ENCODE measurements at places on chromosomes 11 and 22.

DNA sequence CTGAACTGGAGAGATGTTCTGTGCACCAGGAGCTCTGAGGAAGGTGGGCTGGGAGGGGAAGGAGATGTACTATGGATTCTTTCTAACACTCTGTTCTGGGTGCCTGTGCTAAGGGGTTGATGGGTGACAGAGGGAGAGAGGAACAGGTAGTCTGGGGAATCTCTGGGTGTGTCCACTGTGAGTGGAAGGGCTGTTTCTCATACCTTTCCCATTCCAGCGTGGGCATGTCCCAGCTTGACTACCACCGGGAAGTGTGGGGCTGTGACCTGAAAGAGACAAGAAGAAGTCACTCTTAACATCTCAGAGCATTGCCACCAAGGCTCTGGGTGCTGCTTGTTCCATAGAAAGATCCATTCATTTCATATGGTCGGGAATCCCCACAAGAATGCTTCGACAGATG is 121.9 kb downstream of the FBXO7 start:
- DNase-seq = no peak

DNA sequence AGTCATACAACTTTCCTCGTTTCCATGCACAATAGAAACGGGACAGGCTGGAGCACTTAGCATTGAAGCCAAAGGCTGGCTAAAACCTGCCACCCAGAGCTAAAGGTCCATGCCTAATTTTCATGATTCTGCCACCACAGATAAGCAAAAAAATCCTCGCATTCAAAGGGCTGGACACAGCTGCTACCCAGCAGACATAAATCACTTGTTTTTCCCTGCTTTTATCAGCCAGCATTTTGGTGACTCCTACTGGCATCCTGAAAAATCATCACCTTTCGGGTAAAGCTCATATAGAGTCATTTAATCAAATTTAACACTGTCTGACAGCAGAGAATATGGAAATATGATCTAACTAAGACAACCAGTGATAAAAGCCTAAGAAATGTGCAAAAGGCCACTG is 37.9 kb downstream of the ALG9 start:
- no peak for DNase-seq

DNA sequence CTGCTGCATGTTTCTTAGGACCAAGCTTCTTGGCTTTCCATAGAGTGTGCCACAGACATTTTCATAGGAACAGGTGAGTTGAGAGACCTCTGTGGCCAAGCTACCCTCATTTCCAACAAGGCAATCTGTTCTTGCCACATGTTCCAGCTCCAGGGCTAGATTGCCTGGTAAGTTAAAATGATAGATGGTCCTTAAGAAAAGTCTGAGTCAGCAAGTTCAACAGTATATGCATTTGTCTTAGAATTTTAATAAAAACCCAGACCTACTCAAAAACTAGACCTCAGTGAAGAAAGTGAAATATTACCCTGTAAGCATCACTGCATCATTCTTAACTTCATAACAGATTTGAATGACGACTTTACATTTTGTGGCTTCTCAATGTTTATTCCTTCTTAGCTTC is 1123.6 kb downstream of the DLG2 start:
- DNase-seq = no peak

DNA sequence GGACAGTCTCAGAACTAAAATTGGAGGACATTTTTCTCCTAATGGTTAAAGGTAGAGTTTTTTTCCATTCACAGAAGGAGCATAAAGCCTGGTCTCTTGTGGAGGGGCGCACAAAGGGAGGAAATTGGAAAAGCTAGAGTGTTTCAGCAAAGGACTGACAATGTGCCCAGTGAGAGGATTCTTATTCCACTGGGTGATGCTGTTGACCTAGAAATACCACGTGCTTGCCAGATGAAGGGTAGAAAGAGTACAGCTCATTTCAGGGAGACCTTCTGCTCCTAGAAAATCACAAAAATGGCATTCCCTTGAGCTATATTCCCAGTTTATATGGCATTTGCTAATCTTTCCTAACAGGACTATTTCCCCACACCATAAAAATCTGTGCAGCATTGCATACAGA is 21.1 kb downstream of the MS4A6E start:
- DNase-seq = no peak

GRCh38 chr11:113831314-113831713 is 44.1 kb downstream of the USP28 start:
- peak; percentile 21 for DNase-seq

DNA sequence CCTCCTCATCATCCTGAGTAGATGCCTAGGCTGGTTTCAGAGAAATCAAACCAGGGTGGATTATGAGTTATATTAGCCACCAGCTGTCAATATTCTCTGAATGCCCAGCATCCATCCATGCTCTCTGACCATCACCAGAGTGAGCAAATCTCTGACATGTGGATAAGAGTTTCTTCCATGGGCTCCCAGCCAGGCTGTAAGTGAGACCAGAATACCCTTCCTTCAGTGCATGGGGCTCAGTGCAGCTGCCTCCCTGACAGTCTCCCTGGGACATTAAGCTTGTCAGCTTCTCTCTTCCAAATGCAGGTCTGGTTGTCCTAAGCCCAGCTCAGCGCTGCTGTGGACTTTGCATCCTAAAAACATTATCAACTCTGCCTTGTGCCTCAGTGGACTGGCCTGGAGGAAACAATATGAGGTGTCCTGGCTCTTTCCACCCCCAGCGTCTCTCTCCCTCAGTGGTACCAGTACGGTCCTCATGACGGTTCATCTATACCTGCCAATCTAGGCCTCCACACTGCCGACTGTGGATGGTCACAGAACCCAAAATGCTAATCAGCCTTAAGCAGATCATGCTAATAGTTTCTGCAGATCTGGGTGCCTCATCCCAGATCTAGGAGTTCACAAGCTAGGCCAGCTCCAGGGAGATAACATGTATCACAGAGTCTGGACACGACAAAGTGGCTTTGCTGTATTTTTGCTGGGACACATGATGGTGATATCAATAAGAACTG is 41.6 kb upstream of the PRAME start:
- no peak for DNase-seq

DNA sequence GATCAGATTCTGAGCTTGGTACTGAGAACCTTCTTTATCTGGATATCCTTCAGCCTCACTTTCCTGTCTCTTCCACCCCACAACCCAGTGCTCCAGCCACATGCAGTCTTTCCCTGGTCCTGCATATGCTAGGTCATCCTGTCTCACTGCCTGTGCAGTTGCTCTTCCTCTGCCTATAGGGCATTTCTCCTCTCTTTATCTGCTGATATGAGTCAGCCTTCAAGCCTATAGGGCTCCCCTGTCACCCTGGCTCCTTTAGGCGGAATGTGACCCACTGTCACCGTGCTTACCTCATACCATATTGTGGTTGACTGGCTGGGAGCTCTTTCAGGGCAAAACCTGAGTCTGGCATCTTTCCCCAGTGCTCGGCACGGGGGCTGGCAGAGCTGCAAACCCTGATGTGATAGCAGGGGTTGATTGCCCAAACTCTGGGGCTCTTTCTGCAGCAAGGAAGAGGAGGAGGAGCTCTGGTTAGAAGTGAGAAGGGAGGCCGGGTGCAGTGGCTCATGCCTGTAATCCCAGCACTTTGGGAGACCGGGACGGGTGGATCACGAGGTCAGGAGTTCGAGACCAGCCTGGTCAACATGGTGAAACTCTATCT is 26.3 kb downstream of the MEI1 start:
- no peak for DNase-seq

DNA sequence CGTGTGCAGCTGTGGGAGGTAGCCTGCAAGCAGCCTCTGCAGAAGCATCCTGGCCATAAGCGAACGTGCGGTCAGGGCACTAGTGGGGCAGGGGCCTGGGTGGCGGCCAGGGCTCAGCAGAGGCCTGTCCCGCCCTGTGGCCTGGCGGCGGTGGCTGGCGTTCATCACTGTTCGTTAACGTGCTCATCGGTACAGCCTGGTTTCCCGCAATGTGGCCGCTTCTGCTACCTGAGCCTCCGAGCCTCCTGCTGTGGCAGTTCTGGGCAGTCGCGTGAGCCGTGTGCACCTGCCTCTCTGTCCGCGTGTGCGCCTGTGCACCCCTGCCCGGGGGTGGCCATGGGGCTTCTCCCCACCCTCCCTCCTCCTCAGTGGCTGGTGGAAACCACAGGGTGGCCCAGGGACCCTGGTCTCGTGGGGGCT is 117.9 kb downstream of the KCNQ1OT1 start:
- no peak for DNase-seq

DNA sequence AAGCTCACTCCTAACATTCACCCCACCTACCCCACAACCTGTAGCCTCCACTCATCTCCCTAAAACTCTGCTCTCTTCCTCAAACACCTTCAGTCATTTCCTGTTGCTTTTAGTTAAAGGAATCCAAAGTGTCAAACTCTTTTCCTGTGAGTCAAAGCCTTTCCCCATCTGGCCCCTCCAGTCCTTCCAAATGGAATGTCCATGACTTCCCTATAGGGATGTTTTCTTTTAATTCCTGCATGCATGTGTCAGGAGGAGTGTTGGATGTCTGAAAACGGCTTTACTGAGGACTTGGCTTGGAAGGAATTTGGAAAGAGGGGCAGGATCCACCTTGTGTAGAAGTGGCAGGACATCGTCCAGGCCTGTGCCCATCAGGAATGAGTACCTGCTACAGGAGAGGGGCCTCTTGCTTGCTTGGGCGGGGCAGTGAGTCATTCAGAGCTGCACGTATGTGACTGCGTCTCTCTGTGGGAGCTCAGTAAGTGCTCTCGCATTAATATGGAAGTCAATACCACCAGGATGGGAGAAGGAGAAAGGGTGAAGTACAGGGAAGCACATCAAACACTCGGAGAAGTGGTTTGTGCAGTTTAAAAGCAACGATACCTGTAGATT is 491.9 kb downstream of the OPCML start:
- no peak for DNase-seq

GRCh38 chr11:102419181-102419580 is 33.4 kb downstream of the TMEM123 start:
- no peak for DNase-seq

DNA sequence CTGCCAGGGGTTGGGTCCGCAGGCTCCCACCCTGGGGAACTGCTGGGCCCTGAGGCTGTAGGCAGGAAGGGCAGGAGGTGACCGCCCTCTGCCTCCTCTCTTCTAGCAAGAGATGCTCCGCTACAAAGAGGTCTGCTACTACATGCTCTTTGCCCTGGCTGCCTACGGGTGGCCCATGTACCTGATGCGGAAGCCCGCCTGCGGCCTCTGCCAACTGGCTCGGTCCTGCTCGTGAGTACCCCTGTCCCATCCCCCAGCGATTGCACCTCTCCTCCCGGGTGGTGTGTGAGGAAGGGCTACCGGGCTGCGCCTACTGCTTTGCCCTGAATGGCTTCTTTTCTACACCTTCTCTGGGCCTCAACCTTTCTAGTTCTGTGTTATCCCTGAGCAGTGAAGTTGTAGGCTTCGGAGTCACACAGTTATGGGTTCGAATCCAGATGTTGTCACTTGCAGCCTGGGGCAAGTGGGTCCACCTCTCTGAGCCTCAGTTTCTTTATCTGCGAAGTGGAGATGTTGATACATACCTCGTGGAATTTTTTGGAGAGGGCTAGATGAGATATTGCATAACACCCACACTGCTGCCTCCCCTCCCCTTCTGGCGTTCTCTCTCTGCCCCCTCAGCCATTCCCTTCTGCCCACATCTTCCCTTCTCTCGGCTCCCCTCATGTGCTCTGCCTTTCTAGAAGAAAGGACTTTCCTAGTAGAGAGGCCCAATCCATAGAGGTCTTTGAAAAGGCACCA is 21.1 kb upstream of the MYRF start:
- DNase-seq = no peak

DNA sequence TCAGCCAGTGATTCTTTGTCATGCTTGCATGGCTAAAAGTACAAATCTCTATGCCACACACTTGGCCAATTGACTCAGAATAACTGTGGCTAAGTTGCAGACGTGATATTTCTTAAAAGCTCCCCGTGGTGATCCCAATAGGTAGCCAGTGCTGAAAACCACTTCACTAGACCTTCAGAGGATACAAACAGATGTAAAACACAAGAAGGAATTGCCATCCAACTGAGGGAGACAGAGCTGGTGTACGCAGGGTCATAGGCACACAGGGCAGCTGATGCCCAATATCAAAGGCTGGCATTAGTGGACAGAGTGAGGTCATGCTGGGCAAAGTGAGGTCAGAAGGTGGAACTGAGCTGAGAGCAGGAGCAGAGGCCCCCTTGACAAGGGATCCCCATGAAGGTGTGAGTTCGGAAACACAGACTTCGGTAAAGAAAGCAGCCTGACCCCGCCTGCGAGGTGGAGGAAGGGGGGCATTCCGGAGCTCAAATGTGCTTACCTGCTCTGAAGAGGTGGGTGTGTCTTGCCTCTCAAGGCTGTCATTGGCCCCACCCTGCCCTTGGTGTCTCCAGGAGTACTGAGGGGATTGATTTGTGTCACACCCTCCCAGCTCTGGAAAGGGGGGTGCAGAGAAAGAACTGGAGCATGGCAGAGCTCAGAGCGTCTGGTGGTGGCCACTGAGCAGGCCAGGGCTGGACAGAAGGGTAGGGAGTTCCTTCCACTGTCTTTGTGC is 344.9 kb upstream of the B3GAT1 start:
- no peak for DNase-seq

DNA sequence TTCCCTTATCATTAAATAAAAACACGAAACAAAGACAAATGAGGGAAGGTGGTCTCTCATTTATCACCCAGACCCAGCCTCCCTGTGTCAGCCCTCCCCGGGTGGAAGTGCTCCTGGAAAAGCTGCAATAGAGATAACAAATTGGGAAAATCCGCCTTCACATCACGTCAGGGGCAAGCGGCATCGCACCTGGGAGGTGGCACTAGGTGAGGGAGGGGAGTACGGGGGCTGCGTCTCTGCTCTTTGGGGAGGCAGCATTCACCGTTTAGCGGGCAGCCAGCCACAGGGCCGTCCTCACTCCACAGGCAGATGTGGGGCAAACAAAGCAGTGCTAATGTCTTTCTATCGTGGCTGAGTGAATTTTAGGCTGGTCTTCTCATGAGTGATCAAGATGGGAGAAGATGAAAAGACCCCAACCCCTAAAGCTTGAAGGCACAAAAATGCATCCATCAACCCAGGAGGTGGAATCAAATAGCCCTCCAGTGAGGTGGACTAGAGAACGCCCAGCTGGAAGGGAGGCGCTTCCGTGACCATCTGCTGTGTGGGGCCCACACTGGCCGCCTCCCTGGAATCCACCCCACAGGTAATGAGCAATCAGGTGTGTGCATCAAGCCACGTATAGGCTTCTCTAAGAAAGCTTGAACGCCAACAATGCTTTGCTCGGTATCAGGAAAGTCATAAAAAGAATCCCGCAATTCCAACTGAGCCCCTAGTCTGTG is 629.5 kb downstream of the BRD1 start:
- DNase-seq = no peak

GRCh38 chr22:49617264-49617663 is 210.4 kb downstream of the BRD1 start:
- DNase-seq = no peak

DNA sequence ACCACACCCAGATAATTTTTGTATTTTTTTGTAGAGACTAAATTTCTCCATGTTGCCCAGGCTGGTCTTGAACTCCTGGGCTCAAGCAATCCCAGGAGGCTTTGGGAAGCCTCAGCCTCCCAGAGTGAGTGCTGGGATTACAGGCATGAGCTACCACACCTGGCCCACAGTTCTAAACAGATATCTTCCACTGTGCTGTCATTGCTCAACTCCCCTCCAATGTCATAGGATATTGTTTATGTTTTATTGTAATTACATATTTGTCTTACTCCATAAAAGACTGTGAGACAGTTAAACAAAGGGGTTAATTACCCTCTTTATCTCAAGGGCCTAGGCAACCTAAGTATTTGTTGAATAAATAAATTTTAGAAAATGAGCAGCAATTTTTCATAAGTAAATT is 204.2 kb downstream of the GRM5 start:
- no peak for DNase-seq

GRCh38 chr22:45911601-45912271 is 65.2 kb downstream of the WNT7B start:
- no peak for DNase-seq

Measured in GM19239 (cell line).